ENCODE measurements at places on chromosomes 4 and X.

DNA sequence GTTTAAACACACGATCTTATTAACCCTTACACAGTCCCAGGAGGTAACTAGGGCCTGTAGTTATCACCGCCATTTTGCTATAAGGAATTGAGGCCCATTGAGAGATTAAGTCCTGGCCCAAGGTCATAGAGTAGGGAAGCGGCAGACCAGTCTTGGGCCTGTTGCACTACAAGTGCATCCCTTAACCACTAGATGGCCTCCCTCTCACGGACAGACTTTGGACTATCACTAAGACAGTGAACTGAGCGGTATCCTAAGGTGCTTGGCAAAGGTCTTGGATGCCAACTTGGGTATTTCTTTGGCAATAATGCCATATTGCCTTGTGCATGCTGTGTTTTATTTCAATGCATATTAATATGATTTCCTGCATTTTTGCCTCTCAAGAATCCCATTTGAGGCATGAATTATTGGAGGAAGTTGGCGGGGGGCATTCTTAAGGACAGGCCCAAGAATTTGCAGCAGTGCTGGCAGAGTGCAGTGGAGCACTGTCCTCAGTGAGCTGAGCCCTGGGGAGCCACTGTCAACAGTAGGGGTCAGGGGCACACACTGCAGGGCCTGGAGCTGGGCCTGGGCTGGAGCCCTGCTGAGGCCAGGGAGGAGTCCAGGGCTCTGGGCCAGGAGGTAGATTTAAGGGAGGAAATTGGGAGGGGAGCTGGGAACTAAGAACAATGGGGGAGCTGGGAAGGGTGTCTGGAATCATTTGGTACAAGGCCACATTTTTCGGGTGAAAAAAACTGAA is 147.4 kb downstream of the SMIM20 start:
- peak; percentile 6 for DNase-seq

DNA sequence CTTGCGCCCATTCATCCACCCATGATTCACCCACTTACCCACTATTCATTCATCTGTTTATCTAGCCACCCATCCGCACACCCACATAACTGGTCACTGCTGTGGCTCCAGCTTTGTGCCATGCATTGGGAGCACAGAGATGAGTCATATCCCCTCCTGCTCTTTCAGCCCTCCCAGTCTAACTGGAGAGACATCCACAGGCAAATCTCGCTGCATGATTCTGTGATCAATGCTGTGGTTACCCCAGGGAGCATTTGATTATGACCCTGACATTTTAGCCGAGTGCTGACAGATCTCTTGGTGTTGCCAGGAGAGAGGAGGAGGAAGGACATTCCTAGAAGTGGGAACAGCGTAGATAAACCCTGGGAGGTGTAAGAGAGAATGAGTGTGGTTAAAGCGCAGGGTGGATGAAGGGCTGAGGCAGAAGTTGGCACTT is 10.4 kb upstream of the PORCN start:
- DNase-seq, result no peak

- no peak for DNase-seq
Observed at GRCh38 chrX:15841853-15842516, 12.6 kb downstream of the AP1S2 start.

- no peak for DNase-seq
Observed at GRCh38 chr4:68748181-68748991, 67.4 kb upstream of the UGT2B10 start.

DNA sequence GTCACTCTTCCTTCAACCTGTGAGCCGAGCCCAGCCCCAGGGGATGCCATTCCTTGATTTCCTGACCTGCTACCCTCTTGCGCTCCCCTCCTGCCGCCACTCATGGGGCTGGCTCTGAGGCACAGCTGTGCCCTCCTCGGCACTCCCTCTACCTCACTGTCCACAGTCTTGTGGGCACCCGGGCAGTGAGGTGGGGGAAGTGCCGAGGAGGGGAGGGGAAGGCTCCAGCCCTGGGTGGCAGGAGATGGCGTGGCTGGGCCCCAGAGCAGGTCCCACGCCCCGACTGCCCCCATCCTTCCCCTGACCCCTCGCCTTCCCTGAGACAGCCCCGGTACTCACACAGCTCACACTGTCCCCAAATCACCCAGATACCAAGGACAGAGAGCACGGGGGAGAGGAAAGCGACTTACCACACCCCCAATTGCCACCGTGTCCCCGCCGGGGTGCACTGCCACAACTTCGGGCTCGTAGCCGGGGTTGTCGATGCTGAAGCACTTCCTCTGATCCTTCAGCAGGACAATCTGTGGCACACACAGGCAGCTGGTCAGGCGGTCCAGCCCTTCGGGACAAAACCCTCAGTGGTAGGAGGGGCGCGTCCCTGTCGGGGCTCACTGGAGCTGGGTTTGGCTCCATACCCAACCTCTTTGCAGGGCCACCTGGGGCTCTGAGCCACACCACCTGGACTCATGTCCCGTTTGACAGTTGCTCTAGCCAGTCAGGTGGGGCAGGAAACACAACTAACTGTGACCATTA is 37.9 kb downstream of the WDR1 start:
- DNase-seq, result no peak

- no peak for DNase-seq
Observed at GRCh38 chrX:126164226-126164625, 1.9 kb downstream of the DCAF12L2 start.

- no peak for DNase-seq
Observed at GRCh38 chr4:127446427-127446885, 186.3 kb upstream of the INTU start.

- no peak for DNase-seq
Observed at GRCh38 chr4:152997771-152998487, 61.8 kb downstream of the FHDC1 start.

DNA sequence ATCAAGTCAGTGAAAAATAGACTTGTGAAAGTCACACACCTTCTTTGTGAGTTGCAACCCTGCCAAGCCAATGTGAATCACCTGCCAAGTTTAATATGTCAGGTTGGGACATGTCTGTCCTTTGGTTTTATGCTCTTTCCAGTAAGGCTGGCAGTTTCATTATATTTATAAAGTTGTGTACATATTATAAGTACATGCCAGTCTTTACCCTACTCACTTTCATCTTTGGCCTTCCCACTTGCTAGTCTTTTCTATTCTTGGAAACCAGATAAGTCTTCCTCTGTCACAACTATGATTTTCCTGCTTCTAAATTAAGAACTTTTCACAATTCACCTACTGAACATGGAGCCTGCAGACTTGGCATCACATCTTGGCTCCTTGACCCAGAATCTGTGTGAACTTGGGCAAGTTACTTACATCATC is 680.7 kb upstream of the BOD1L1 start:
- no peak for DNase-seq

GRCh38 chr4:166091146-166091545 is 218.1 kb downstream of the TLL1 start:
- DNase-seq, result no peak

DNA sequence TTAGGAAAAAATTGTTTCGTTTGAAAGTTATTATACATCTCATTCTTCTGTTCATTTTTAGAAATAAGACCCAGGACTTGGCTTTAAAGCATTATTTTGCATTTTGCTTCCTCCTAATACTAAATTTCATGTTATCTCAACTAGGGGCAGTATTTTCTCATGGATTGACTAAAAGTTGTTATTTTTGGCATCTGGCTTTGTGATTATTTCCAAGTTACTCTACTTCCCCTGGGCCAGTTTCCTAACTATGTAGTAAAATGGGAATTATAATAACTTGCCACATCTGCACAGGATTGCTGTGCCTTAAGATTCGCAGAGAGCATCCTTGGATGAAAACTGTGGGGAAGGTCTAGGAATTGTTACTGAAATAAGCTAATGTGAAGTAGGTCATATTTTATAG is 3.0 kb downstream of the RBPJ start:
- DNase-seq, result no peak

- no peak for DNase-seq
Observed at GRCh38 chr4:182179105-182179504, 64.1 kb upstream of the TENM3 start.

GRCh38 chr4:124095621-124096020 is 616.9 kb downstream of the ANKRD50 start:
- DNase-seq, result no peak

DNA sequence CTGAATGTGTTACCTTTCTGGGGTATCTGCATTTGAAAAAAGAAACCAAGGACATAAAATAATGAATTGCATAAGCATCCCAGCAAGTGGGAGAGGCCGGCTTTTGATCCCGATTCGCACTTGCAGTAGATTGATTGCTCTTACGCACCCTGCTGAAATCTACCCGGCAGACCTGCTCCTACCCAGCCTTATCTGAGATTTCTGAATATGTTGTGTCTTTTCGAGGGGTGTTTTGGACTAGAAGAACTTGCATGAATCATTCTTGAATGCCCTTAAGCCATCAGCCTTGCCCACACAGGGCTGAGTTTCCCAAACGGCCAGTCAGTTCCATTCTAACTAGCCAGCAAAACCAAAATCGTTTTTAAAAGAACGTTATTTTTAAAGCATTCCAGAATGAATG is 174.4 kb upstream of the BCOR start:
- DNase-seq, result no peak

DNA sequence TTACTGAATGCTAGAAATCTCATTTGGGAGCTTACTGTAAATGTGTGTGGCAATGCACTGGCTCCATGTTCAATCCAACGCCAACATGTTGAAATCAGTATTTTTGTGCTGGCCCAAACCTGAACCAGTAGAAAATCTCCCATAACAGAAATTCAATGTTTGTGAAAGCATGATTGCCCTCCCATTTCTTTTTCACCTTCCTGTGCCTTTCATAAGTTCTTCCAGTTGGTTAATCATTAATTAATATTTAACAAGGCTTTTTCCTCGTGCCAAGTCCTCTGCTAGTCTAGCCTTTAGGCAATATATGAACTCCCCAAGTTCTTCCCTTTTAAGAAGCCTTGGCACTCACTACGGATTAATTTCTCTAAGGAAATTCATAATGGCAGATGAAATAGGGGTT is 1.3 kb upstream of the PLS3 start:
- peak; percentile 70 for DNase-seq

- DNase-seq, result peak; percentile 7
Observed at GRCh38 chr4:55819634-55820033, at the start of gene EXOC1L. Gene EXOC1L (plus strand): TSS chr4:55819790. CDS start chr4:55820027, 237 bp downstream.

GRCh38 chr4:87103691-87104187 is 116.7 kb downstream of the KLHL8 start:
- no peak for DNase-seq

- DNase-seq, result no peak
Observed at GRCh38 chr4:160373911-160374310, 1271.0 kb downstream of the RAPGEF2 start.

DNA sequence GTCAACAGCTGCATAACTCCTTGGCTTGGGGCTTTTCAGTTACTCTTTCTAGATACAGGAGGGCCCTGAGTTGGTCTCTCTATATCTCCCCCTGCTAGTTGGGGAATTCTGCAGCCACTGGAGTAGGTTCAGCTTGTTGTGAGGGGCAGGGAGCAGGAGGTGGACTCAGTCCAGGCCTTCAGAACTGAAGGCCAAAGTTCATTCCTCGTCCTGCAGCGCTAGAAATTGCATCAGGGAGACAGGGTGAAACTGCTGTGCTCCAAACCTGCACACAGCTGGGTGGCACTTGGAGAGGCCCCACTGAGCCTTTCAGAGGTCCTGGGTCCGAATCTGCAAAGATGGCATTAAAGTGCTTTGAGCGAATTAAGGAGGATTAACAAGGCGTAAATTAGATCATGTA is 24.9 kb upstream of the TRIM60 start:
- DNase-seq, result no peak

DNA sequence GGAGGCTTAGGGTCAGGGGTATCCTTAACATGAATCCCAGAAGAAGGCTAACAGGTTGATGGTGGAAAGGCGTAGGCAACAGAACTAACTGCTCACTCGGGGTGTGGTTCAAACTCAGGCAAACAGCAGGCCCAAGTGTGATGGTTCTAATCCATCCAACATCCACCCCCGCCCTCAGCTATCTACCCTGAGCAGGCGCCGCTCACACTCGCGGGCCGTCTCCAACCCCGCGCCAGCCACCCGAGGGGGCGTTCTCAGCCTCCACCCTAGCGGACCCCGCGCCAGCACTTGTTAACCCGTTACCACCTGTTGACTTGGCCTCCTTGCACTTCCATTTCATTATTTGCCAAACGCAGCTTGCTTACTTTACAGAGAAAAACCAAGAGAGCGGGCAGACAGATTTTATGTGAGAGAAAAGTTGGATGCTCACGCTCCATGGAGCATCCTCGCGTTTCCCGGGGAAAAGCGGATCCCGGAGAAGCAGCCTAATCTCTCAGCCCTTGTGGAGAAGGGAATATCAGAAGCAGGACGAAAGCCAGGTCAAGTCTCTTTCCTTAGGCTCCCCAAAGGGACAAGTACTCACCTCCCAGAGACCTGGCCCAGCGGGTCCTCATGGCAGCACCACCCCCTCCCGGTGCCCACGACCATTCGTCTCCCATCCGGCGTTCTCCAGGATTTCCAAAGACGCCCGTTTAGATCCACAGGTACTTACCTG is 773 bp downstream of the SNCA start:
- no peak for DNase-seq

GRCh38 chr4:156230176-156230575 is 276.5 kb upstream of the CTSO start:
- no peak for DNase-seq

DNA sequence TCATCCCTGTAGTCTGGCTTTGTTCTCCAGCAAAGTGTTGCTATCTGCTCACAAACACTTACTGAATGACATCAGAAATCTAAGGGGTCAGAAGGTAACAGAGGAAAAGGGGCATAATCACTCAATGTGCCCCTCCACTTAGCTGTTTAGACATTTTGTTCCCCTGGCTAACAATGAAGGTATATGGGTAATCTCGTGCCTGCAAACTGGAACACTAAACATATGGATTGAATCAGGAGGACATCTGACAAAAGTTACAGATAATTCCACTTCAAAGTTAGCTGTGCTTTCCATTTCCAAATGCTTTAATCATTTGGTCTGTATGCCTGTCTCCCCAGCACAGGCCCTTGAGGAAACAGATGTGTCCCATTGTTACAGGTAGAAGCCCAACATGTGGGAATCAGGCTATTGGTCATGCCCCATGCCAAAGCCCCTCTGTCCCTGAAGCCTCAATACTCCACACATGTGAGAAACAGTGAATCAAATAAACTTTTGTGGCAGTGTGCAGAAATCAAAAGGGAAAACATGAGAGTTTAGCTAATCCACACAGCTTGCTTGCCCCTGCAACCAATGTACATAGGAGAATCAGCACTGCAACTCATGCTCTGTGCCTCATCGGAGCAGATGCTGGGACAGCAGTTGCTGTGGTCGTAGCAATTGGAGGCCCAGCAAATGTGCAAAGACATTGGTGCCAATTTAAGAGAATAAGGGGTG is 111.7 kb downstream of the RNF150 start:
- no peak for DNase-seq

DNA sequence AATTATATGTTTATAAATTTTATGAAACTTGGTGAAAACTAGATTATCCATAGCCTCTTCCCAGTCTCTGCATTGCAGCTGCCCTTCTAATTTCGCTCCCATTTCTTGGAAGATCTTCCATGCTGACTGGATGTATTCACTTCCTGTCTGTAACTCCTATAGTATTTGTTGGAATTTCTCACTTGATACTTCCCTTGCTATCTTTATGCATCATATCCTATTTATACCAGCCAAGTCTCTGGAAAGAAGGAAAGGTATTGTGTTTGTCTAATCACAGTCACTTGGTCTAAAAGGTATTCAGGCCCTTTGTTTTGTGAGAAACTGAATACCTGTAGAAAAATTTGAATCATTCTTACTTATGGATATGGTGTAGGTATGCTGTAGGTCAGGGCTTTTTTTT is 870.9 kb upstream of the FRG1 start:
- DNase-seq, result no peak
